ENCODE measurements at places on chromosomes 11 and 22. TPM values are rescaled to one million over a fixed set of nuclear protein-coding genes. Genes with fewer than 3 reads are reported as not detected.

DNA sequence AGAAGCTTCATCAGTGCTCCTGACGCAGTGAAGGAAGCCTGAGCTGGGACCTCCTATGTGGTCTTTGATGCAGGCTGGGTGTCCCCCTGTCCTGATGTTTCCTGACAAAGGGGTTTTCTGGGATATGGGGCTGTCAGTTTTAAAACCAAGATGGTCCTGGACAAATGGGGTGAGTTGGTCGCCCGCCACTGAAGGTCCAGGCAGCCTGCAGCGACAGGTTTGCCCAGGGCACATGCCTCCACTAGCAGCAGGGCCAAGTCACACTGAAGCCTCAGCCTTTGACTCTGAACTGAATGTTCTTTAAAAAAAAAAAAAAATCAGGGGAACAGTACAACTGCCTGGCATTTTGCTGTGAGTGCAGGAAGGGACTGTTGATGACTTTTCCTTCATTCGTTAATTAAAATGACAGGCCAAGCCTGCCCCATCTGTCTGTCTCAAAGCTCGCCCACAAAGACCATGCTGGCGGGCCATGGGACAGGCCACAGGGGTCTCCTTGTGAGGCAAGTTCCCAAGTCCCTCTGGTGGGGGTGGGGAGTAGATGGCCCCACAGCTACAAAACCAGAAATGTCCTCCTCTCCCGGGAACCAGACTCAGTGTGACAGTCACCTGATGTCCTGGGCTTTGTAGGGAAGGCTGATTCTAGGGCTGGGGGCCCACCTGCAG, 274.8 kb downstream of the CTTN start:
- no peaks in the 10 kb centered on the region for H3K36me3 ChIP-seq
- DNase-seq, result no peak
- no peak overlapping the region for H3K27ac ChIP-seq

DNA sequence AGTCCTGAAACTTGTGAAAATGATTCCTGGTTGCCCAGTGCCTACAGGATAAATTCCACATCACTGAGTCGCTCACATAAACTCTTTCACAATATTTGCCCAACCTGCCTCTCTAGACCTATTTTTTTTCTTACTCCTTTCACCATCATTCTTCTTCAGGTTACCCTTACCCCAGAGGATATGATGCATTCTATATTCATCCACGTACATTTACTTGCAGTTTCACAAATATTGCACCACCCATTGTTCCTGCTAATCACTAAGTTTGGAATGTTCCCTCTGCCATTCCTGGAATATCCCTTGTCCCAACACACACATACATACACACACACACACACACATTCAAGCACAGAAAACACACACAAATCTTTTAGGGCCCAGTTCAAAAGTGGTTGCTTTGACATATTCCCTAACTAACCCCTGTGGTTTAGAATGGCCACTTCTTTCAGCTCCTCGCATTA, 379.5 kb downstream of the ETS1 start:
- H3K4me1 ChIP-seq, result no peaks in the 10 kb centered on the region
- DNase-seq, result no peak
- no peak overlapping the region for H3K27ac ChIP-seq
- no peaks in the 10 kb centered on the region for H3K36me3 ChIP-seq

DNA sequence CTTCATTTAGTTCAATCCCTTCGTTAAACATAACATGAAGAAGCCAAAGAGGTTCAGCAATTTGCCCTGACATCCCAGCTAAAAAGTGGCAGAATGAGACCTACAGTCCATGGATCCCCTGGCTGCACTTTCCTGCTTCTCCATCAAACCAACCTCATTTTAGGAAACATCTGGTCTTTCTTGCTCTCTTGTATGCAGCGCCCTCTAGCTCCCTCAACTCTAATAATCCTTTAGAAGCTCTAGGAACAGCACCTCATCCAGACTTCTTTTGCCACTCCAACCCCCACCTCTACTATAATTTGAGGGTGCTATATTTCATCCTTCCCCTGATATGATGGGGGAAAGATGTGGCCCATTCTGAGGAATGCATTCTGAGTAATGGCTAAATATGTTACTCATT, 7.4 kb downstream of the CNTF start:
- H3K27ac ChIP-seq, result no peak overlapping the region
- DNase-seq, result peak; percentile 48
- H3K36me3 ChIP-seq, result peaks cover under 1% of the 10 kb centered on the region
- H3K4me1 ChIP-seq, result peaks cover 20% of the 10 kb centered on the region
- H3K27me3 ChIP-seq, result no peaks in the 10 kb centered on the region

- peaks cover 11% of the 10 kb centered on the region for H3K36me3 ChIP-seq
- no peaks in the 10 kb centered on the region for H3K27me3 ChIP-seq
- DNase-seq, result no peak
Observed at GRCh38 chr11:33110083-33110482, 51.2 kb downstream of the CSTF3 start.

- H3K36me3 ChIP-seq, result no peaks in the 10 kb centered on the region
- no peak overlapping the region for H3K27ac ChIP-seq
- H3K27me3 ChIP-seq, result no peaks in the 10 kb centered on the region
- no peak for DNase-seq
- H3K4me3 ChIP-seq, result no peak overlapping the region
Observed at GRCh38 chr11:11458485-11458884, 105.4 kb upstream of the CSNK2A3 start.

GRCh38 chr22:49962751-49963646, 2.4 kb downstream of the PIM3 start:
- H3K36me3 ChIP-seq, result no peaks in the 10 kb centered on the region
- DNase-seq, result no peak
- H3K27me3 ChIP-seq, result peaks cover 8% of the 10 kb centered on the region
- no peak overlapping the region for H3K27ac ChIP-seq
- peak overlapping the region; percentile 69 for H3K4me3 ChIP-seq

GRCh38 chr11:1202154-1202775, 20.6 kb upstream of the MUC5B start:
- H3K27me3 ChIP-seq, result no peaks in the 10 kb centered on the region
- no peak for DNase-seq
- no peaks in the 10 kb centered on the region for H3K4me1 ChIP-seq
- no peak overlapping the region for H3K4me3 ChIP-seq

- H3K27ac ChIP-seq, result no peak overlapping the region
- peak; percentile 43 for DNase-seq
- H3K4me3 ChIP-seq, result no peak overlapping the region
- no peaks in the 10 kb centered on the region for H3K4me1 ChIP-seq
- H3K36me3 ChIP-seq, result no peaks in the 10 kb centered on the region
Observed at GRCh38 chr11:109853156-109853776, 239.9 kb upstream of the ZC3H12C start.

GRCh38 chr11:10443721-10444235, 11.3 kb upstream of the AMPD3 start:
- no peaks in the 10 kb centered on the region for H3K4me1 ChIP-seq
- H3K4me3 ChIP-seq, result no peak overlapping the region
- DNase-seq, result no peak
- no peaks in the 10 kb centered on the region for H3K36me3 ChIP-seq
- no peak overlapping the region for H3K27ac ChIP-seq
- H3K27me3 ChIP-seq, result peaks cover 11% of the 10 kb centered on the region

DNA sequence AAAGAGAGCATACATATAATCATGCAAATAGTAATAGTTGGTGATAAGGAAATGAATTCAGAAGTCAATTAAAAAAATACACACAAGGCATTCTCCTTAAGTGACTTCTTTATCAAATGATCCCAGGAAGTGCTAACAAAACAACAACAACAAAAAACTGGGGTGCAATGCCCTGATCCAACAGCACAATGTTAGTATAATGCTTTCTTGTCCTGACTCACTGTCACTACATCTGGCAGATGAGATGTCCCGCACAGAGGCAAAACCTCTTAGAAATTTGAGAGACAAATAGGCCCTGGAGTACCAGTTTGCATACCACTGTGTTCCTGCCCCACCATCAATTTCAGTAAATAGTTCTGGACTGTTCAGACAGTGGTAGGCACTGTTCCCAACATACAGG, 11.0 kb upstream of the AMBRA1 start:
- no peak overlapping the region for H3K27ac ChIP-seq
- H3K27me3 ChIP-seq, result no peaks in the 10 kb centered on the region
- no peaks in the 10 kb centered on the region for H3K36me3 ChIP-seq

GRCh38 chr11:122344215-122344614, 228.2 kb upstream of the BLID start:
- no peaks in the 10 kb centered on the region for H3K4me1 ChIP-seq
- H3K4me3 ChIP-seq, result no peak overlapping the region
- H3K36me3 ChIP-seq, result no peaks in the 10 kb centered on the region
- no peaks in the 10 kb centered on the region for H3K27me3 ChIP-seq
- no peak for DNase-seq
- H3K27ac ChIP-seq, result no peak overlapping the region

- H3K4me3 ChIP-seq, result no peak overlapping the region
- H3K4me1 ChIP-seq, result no peaks in the 10 kb centered on the region
- no peak for DNase-seq
Observed at GRCh38 chr22:43553451-43554258, 141.8 kb downstream of the MPPED1 start.

The PRRG4 gene
- total RNA-seq, result 0.06 TPM
